Uterus (tissue), 4 donors: ENCODE measurements at places on chromosomes 2 and 18. TPM values are rescaled to one million over a fixed set of nuclear protein-coding genes. Genes with fewer than 3 reads are reported as not detected.

Gene TUBA4B
- not detected for total RNA-seq

Gene PROM2
- total RNA-seq, result 10.6 TPM

Gene CROCC2
- total RNA-seq, result not detected

DNA sequence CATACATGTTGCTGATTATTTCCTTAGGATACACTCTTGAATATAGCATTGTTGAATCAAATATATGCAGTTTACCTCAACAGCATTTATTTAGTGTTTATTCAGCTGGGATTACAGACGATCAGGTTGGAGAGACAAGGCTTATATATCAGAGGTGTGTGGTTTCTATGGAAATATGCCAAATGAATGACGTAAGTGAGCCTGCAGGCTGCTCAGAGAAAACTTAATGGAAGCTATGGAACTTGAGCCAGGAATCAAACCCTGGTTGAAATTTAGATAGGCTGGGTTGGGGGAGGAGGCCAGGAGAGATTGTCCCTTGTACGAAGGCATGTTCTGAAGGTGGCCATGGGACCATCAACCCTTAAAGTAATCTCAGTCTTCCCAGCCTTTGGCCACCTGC is 79.5 kb downstream of the INPP4A start:
- no peak for DNase-seq
- H3K4me1 ChIP-seq, result no peaks in the 10 kb centered on the region
- H3K27me3 ChIP-seq, result no peaks in the 10 kb centered on the region
- H3K27ac ChIP-seq, result no peak overlapping the region

- H3K4me1 ChIP-seq, result no peaks in the 10 kb centered on the region
- H3K27ac ChIP-seq, result no peak overlapping the region
- no peak for DNase-seq
- H3K36me3 ChIP-seq, result no peaks in the 10 kb centered on the region
- no peaks in the 10 kb centered on the region for H3K27me3 ChIP-seq
These were observed 101.9 kb downstream of the MBD5 start for GRCh38 chr2:148122788-148123187.

DNA sequence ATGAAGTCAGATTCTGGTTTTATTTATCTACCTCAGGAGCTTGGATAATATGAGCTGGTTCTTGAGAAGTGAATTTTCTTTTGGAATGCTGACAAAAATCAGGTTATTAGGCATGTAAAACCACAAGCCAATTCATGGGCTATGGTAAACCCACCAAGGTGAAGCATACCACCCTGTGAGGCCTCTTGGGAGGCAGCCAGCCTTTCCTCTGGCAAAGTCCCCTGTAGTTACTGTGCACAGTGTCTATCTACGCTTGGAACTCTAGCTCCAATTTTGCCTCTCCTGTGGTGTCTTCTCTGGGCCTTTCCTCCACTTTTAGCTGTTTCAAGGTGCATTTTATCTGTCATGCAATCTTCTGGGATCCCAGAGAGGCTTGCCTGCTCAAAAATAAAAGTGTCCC is 242.7 kb upstream of the ZSWIM2 start:
- no peaks in the 10 kb centered on the region for H3K4me1 ChIP-seq
- H3K27me3 ChIP-seq, result no peaks in the 10 kb centered on the region
- no peak overlapping the region for H3K4me3 ChIP-seq

- H3K4me3 ChIP-seq, result no peak overlapping the region
- H3K27me3 ChIP-seq, result no peaks in the 10 kb centered on the region
- H3K4me1 ChIP-seq, result no peaks in the 10 kb centered on the region
These were observed 382.8 kb downstream of the GPD2 start for GRCh38 chr2:156818944-156819343.

DNA sequence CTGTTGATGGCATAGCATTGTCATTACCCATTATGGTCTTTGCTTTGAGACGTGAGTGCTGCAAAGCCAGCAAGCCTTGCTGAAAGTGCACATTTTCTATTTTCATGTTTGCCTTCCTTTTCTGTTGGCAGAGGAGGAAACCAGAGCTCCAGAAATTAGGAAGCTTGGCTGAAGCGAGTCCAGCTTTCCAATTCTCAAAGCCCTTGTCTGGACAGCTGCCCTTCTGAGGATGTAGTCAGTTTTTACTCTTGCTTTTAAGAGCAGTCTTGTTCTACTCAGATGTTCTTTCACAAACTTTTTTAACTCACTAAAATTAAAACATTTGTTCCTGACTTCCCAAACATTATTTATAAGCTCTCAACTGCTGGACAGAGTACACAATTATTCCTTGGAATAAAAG is 93.8 kb downstream of the ICOS start:
- peak overlapping the region; percentile 30 for H3K27ac ChIP-seq
- H3K4me1 ChIP-seq, result no peaks in the 10 kb centered on the region
- peak; percentile 42 for DNase-seq
- H3K36me3 ChIP-seq, result no peaks in the 10 kb centered on the region
- no peak overlapping the region for H3K4me3 ChIP-seq

- H3K27ac ChIP-seq, result no peak overlapping the region
- H3K4me3 ChIP-seq, result no peak overlapping the region
- no peak for DNase-seq
- no peaks in the 10 kb centered on the region for H3K4me1 ChIP-seq
- no peaks in the 10 kb centered on the region for H3K27me3 ChIP-seq
These were observed 246.0 kb downstream of the CLIP4 start for GRCh38 chr2:29361231-29361630.

DNA sequence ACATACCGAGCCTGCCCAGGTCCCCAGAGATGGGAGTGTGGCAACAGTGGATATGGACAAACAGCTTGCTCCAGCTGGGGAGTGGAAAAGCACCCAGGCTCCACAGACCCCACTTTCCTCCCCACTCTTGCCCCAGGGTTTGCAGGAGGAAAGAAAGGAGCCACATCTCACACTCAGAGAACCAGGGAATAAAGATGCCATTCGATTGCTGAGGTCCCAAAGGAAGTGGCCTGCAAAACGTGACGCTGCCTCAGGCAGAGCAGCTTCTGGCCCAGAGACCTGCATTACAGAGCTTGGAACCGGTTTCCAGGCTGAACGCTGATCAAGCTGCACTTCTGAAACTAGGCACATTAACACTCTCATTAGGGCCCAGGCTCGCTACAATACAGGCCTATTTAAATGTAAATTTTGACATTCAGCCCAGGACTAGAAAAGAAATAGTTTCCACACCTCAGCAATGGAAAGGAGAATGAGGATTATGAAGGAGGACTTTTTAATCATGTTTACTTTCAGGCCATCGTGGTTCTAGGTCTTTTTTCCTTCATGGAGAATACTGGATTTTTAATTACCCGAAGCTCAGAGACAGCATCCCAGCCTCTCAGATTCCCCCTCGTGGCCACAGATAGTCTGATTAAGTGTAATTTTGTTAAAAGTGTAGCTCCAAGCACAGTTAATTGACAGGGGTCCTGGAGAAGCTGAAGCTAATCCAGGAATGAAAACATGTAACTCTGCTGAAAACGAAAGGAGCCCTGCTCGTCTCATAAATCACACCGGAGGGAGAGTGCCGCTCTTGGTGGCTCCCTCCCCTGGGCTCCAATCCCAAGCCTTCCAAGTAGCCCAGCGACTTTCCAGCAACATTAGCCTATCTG is 221.3 kb upstream of the RAB6C start:
- H3K36me3 ChIP-seq, result no peaks in the 10 kb centered on the region
- no peaks in the 10 kb centered on the region for H3K27me3 ChIP-seq
- H3K27ac ChIP-seq, result no peak overlapping the region
- no peaks in the 10 kb centered on the region for H3K4me1 ChIP-seq
- DNase-seq, result no peak

- H3K27me3 ChIP-seq, result no peaks in the 10 kb centered on the region
- H3K36me3 ChIP-seq, result no peaks in the 10 kb centered on the region
- H3K4me1 ChIP-seq, result no peaks in the 10 kb centered on the region
- DNase-seq, result no peak
- H3K4me3 ChIP-seq, result no peak overlapping the region
These were observed 28.4 kb downstream of the CFLAR start for GRCh38 chr2:201144101-201145051.

DNA sequence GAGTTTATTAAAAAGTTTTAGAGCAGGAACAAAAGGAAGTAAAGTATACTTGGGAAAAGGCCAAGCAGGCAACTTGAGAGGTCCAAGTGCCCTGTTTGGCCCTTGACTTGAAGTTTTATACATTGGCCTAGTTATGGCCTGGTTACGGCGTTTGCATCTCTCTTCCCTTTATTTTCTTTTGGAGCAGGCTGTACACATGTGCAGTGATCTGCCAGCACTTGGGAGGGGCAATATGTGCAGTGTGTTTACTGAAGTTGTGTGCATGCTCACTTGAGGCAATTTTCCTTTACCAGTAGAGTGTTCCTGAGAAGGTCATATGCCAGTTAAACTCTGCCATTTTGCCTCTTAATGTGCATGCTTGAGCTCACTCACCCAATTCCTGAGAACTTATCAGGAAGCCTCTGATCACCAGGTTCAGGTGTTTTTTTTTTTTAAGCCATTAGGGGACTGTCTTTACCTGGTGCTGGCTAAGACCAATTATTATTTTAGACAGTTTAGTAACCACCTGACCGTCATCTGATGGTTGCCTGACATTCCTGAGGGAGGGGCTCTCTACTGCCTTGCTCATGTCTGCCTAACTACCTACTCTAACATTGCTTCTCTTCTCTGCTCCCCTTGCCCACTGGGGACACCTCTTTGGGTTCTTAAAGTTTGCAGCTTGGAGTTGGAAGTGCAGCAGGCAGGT is 48.0 kb downstream of the SCN2A start:
- no peaks in the 10 kb centered on the region for H3K4me1 ChIP-seq
- H3K27me3 ChIP-seq, result no peaks in the 10 kb centered on the region
- H3K36me3 ChIP-seq, result no peaks in the 10 kb centered on the region
- no peak overlapping the region for H3K4me3 ChIP-seq

DNA sequence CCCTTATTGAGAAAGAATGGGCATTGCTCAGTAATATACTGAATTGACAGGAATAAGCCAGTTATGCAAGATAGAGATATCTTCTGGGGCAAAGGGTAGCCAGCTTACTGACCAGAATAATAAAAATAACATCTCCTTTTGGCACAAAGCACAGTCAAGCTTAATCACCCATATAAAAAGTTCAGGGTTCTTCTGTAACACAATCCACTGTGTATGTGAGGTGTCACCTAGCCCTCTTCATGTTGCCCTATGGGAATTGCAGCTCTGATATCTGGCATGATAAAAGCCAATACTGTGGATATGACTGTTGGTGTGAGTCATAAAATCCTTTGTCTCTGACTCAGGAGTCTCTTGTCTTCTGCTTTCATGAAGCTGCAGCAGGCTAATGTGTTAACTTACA is 90.8 kb downstream of the DSEL start:
- H3K27me3 ChIP-seq, result no peaks in the 10 kb centered on the region
- no peak for DNase-seq
- H3K4me1 ChIP-seq, result no peaks in the 10 kb centered on the region
- no peaks in the 10 kb centered on the region for H3K36me3 ChIP-seq

DNA sequence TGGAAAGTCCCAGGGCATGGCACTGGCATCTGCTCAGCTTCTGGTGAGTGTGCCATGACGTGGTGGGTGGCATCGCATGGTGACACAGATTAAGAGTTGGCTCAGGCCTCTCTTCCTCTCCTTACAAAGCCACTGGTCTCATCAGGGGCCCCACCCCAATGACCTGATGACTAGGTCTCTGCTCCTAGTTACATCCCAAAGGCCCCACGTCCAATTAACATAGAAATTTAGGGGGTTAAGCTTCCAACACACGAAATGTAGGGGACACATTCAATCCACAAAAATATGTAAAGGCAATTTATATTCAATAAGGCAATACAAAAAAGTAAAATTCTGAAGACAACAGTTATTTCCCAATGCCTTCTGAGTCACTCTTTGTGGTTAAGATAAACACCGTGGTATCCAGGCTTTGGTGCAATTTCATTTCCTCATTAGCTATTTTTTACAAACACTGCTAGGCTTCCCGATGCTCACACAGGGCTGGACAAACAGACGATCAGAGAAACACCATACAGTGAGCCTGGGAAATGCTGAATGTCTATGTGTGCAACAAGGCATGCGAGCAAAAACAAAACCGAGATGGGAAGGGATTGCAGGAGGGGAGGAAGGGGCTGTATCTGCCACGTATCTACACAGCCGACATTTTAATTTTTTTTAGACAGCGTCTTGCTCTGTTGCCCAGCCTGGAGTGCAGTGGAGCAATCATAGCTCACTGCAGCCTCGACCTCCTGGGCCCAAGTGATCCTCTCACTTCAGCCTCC is 67.2 kb downstream of the MBP start:
- H3K4me1 ChIP-seq, result no peaks in the 10 kb centered on the region
- no peaks in the 10 kb centered on the region for H3K27me3 ChIP-seq
- no peak for DNase-seq
- no peak overlapping the region for H3K4me3 ChIP-seq
- peak overlapping the region; percentile 81 for H3K27ac ChIP-seq
- H3K36me3 ChIP-seq, result no peaks in the 10 kb centered on the region

- H3K27me3 ChIP-seq, result no peaks in the 10 kb centered on the region
- DNase-seq, result no peak
- no peak overlapping the region for H3K4me3 ChIP-seq
- no peaks in the 10 kb centered on the region for H3K4me1 ChIP-seq
These were observed 23.6 kb downstream of the TMEM178A start for GRCh38 chr2:39689272-39689841.

DNA sequence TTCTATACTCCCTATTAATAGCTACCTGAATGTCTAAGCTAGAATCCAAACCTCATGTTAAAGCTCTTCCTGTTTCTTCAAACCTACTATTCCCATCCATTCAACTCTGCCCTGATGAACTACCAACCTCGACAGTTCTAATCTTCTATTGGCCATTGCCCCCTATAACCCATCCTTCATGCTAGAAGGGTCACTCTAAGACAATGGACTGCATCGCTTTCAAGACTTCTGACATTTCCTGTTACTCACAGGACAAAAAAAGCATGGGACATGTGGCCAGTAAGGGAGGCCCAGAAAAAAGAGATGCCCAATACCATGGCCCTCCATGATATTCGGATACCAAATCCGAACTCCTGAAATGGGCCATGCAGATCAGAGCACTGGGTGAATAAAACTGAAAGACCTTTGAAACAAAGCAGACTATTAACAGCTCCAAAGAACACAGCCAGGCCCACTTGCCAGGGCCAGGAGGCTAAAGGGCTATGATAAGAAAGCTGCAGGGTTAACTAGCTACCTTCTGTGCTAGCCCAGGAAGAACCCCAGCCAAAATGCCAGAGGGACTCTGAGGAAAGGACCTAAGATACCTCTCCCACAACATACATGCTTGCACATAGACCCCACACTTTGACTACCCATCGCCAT is 4.5 kb downstream of the B4GALT6 start:
- H3K36me3 ChIP-seq, result no peaks in the 10 kb centered on the region
- H3K27me3 ChIP-seq, result no peaks in the 10 kb centered on the region
- H3K27ac ChIP-seq, result no peak overlapping the region
- H3K4me3 ChIP-seq, result no peak overlapping the region
- H3K4me1 ChIP-seq, result no peaks in the 10 kb centered on the region

GRCh38 chr2:206858687-206859329 is 80.5 kb upstream of the CPO start:
- peaks cover 13% of the 10 kb centered on the region for H3K4me1 ChIP-seq
- no peaks in the 10 kb centered on the region for H3K27me3 ChIP-seq
- no peak overlapping the region for H3K27ac ChIP-seq
- DNase-seq, result no peak
- no peak overlapping the region for H3K4me3 ChIP-seq

- no peak overlapping the region for H3K4me3 ChIP-seq
- no peaks in the 10 kb centered on the region for H3K27me3 ChIP-seq
- no peak for DNase-seq
These were observed 113.6 kb downstream of the LRATD1 start for GRCh38 chr2:14746133-14746532.
